ENCODE measurements at places on chromosomes 7 and 10. TPM values are rescaled to one million over a fixed set of nuclear protein-coding genes. Genes with fewer than 3 reads are reported as not detected.

Gene DLX5
- 0.17 TPM for polyA plus RNA-seq

Gene NEBL
- polyA plus RNA-seq, result 25.4 TPM

Gene METTL27
- 19.0 TPM for polyA plus RNA-seq

Gene HOXA2
- polyA plus RNA-seq, result 10.1 TPM

Gene INSYN2A
- polyA plus RNA-seq, result 8.7 TPM

Gene LRRC61
- 22.6 TPM for polyA plus RNA-seq

Gene KIF5B
- polyA plus RNA-seq, result 162 TPM

Gene TMEM229A
- polyA plus RNA-seq, result 0.53 TPM

Gene EN2
- polyA plus RNA-seq, result 0.04 TPM

GRCh38 chr7:28718055-28718481 lies 240.1 kb downstream of the TRIL start:
- no peak for DNase-seq

GRCh38 chr10:45058992-45059561 lies 58.4 kb downstream of the ZNF22 start:
- no peak for DNase-seq

- no peak for DNase-seq
These were observed 97.7 kb downstream of the ALOX5 start for GRCh38 chr10:45471531-45472310.

GRCh38 chr10:61781969-61782403 lies 119.3 kb downstream of the CABCOCO1 start:
- no peak for DNase-seq

- no peak for DNase-seq
These were observed 14.0 kb upstream of the ZNF273 start for GRCh38 chr7:64888901-64889685.

- DNase-seq, result no peak
These were observed 371.6 kb downstream of the BBS9 start for GRCh38 chr7:33500703-33501701.

DNA sequence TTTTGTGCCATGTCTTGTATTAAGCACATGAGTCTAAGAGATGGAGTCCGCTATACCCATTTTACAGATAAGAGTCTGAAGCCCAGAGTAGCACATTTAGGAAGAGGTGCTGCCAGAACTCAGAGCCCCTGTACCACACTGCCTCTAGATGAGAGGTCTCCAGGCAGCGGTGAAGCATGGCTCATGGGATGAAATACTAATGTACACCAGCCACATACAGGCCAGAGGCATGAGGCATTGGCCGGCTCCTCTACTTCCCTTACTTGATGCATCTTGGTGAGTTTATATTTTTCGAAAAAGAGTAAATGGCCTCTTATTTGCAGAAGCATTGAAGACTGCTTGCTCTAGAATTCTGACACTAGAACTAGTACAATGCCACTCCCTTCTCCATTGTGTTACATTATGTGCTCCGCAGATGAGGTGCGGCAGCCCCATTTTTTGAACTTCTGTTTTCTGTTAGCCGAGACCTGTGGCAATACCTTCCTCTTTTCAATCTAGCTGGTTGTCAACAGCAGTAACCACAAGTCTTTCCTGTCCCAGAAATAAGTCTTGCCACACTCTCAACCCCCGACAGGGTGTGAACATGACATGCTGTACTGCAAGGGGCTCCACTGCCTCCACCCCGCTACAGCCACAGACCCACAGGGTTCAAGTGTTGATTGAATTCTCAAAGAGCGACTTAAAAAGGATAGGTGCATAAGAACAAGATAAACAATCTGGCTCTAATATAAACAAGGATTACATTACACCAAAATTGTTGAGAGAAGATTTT lies 145.3 kb downstream of the CELF2 start:
- no peak for DNase-seq

- no peak for DNase-seq
These were observed 25.7 kb upstream of the ADD3 start for GRCh38 chr10:109982123-109982522.

- DNase-seq, result no peak
These were observed 383.1 kb upstream of the STEAP1 start for GRCh38 chr7:89771003-89771636.

- DNase-seq, result peak; percentile 55
These were observed 25.6 kb upstream of the PLEKHA1 start for GRCh38 chr10:122348935-122349361.
